CD4-positive, alpha-beta memory T cell (primary cell): ENCODE measurements at places on chromosomes 1 and 21. TPM values are rescaled to one million over a fixed set of nuclear protein-coding genes. Genes with fewer than 3 reads are reported as not detected.

The ALDH9A1 gene
- total RNA-seq: 47.1 TPM

- peaks cover 53% of the 10 kb centered on the region for H3K4me1 ChIP-seq
- H3K36me3 ChIP-seq: no peaks in the 10 kb centered on the region
- no peak for DNase-seq
- no peaks in the 10 kb centered on the region for H3K27me3 ChIP-seq
- no peak overlapping the region for H3K4me3 ChIP-seq
These were observed 2.4 kb upstream of the NFIA start for GRCh38 chr1:61079898-61080336.

GRCh38 chr1:222814536-222815439, at the start of gene DISP1:
DISP1 (plus strand) TSS chr1:222815039; CDS start chr1:222942824, 127,785 bp downstream.
- DNase-seq: peak; percentile 74
- no peaks in the 10 kb centered on the region for H3K36me3 ChIP-seq
- H3K4me1 ChIP-seq: peaks cover 18% of the 10 kb centered on the region
- no peaks in the 10 kb centered on the region for H3K27me3 ChIP-seq

GRCh38 chr1:44442791-44443190, 37.7 kb downstream of the RNF220 start:
- H3K36me3 ChIP-seq: no peaks in the 10 kb centered on the region
- H3K27ac ChIP-seq: no peak overlapping the region
- no peaks in the 10 kb centered on the region for H3K27me3 ChIP-seq
- DNase-seq: no peak
- H3K4me1 ChIP-seq: no peaks in the 10 kb centered on the region

DNA sequence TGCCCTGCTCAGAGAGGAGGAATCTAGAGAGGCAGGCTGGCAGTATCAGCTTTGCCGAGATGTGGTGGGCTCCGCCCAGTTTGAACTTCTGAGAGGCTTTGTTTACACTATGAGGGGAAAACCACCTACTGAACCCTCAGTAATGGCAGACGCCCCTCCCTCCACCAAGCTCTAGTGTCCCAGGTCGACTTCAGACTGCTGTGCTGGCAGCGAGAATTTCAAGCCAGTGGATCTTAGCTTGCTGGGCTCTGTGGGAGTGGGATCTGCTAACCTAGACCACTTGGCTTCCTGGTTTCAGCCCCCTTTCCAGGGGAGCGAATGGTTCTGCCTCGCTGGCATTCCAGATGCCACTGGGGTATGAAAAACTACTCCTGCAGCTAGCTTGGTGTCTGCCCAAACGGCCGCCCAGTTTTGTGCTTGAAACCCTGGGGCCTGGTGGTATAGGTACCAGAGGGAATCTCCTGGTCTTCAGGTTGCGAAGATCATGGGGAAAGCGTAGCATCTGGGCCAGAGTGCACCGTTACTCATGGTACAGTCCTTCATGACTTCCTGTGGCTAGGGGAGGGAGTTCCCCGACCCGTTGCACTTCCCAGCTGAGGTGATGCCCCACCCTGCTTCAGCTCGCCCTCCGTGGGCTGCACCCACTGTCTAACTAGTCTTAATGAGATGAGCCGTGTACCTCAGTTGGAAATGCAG, 43.6 kb downstream of the C21orf91 start:
- peak overlapping the region; percentile 48 for H3K4me3 ChIP-seq
- no peaks in the 10 kb centered on the region for H3K36me3 ChIP-seq
- H3K27ac ChIP-seq: peak overlapping the region; percentile 71
- H3K4me1 ChIP-seq: peaks cover 44% of the 10 kb centered on the region

The LRRC38 gene
- not detected for total RNA-seq

DNA sequence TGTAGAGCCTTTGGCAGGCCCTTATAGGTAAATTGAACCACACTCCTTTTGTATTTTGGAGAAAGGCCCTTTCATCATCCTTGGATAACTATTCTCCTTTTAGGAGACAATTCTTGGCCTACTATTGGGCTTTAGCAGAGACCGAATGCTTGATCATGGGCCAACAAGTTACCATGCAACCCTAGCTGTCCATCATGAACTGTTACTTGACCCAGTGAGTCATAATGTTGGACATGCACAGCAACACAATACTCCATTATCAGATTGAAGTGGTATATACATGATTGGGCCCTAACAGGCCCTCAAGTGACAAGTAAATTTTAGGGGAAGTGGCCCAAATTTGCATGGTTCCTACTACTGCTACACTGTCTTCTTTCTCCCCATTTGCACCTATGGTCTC, 84.4 kb downstream of the CATSPERE start:
- no peak overlapping the region for H3K4me3 ChIP-seq
- H3K27me3 ChIP-seq: no peaks in the 10 kb centered on the region
- no peak for DNase-seq
- no peaks in the 10 kb centered on the region for H3K4me1 ChIP-seq

The ADAMTS5 gene
- total RNA-seq: not detected

GRCh38 chr1:37561133-37562132, 4.7 kb downstream of the DNALI1 start:
- no peaks in the 10 kb centered on the region for H3K27me3 ChIP-seq
- no peak overlapping the region for H3K27ac ChIP-seq
- H3K4me1 ChIP-seq: no peaks in the 10 kb centered on the region
- no peak overlapping the region for H3K4me3 ChIP-seq

The CLEC20A gene
- not detected for total RNA-seq

DNA sequence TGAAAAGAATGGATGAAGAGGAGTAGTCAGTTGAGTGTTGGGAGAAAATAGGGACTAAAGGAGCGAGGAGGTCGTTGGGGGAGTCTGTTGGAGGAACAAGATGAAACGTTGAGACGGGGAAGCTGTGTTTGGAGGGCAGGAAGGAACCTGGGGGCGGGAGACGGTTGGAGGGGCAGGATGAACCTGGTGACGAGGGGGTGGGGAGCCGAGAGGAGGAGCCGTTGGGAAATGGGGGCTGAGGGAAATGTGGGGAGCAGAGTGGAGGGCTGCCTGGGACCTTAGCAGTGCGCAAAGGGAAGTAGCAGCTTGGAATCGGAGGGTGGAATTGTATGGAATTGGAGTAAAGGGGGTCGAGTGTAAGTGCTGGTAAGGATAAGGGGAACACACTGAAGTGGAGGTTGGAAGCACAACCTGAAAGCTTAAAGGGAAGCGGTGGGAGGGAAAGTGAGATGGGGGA, 630 bp downstream of the MTF2 start:
- peak overlapping the region; percentile 97 for H3K4me3 ChIP-seq
- DNase-seq: peak; percentile 37

DNA sequence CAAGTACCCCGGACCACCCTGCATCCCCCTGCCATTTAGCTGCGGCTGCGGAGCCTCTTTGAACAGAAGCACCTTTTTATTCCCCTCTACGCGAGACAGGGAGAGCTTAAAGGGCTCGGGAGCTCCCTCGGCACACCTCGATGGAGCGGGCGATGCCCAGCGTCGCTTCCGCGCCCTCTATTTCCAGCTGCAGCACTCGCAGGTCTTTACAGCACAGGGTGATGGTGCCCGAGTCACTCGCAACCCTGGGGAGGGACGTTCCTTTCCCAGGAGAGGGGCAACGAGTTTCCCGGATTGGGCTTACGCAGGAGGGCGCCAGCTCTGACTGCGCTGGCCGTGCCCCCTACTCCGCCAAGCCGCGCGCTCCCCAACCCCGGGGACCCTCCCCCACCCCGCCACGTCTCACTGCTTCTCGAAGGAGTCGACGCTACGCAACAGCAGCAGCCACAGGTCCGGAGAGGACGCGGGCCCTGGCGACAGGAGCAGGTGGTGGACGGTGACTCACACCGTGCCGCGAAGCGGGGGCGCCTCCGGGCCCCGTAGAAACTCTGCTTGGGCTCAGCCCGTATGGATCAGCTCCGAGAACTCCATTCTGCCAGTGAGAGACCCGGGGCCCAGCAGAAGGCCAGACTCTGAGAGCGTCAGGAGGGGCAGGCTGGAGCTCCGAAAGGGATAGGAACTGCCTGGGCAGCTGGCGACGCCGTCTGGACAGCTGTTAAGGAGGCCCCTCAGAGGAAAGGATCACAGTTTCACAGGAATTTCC, 5.8 kb upstream of the FAM167B start:
- H3K36me3 ChIP-seq: no peaks in the 10 kb centered on the region
- H3K27me3 ChIP-seq: no peaks in the 10 kb centered on the region
- DNase-seq: no peak
- peak overlapping the region; percentile 81 for H3K4me3 ChIP-seq

- H3K36me3 ChIP-seq: no peaks in the 10 kb centered on the region
- no peak overlapping the region for H3K4me3 ChIP-seq
- H3K27me3 ChIP-seq: no peaks in the 10 kb centered on the region
- no peaks in the 10 kb centered on the region for H3K4me1 ChIP-seq
- DNase-seq: no peak
These were observed 82.1 kb downstream of the DAB1 start for GRCh38 chr1:57341721-57342120.

- no peak overlapping the region for H3K4me3 ChIP-seq
- no peaks in the 10 kb centered on the region for H3K27me3 ChIP-seq
- H3K27ac ChIP-seq: no peak overlapping the region
These were observed 142.6 kb downstream of the AJAP1 start for GRCh38 chr1:4797016-4797410.

The EPS8L3 gene
- total RNA-seq: not detected

DNA sequence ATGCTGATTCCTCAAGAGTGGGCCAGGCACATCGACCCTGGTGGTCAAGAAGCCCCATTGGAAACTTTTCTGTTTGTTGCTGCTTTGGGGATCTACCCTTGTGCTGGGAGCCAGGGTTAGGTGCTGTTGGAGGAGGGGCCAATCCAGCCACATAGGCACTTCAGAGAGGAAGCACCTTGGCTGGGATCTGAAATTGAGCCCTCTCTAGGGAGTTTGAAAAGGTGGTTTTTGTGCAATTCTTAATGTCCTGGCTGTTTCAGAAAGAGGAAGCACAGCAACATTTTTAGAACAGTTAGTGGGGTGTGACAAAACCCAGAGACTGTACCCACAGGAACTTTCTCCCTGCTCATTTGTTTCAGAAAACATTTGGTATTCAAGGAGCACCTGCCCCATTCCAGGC, 17.2 kb upstream of the BEND5 start:
- H3K27me3 ChIP-seq: no peaks in the 10 kb centered on the region
- no peaks in the 10 kb centered on the region for H3K36me3 ChIP-seq
- H3K4me1 ChIP-seq: no peaks in the 10 kb centered on the region
- no peak for DNase-seq

The TRPM2 gene
- 1.7 TPM for total RNA-seq

DNA sequence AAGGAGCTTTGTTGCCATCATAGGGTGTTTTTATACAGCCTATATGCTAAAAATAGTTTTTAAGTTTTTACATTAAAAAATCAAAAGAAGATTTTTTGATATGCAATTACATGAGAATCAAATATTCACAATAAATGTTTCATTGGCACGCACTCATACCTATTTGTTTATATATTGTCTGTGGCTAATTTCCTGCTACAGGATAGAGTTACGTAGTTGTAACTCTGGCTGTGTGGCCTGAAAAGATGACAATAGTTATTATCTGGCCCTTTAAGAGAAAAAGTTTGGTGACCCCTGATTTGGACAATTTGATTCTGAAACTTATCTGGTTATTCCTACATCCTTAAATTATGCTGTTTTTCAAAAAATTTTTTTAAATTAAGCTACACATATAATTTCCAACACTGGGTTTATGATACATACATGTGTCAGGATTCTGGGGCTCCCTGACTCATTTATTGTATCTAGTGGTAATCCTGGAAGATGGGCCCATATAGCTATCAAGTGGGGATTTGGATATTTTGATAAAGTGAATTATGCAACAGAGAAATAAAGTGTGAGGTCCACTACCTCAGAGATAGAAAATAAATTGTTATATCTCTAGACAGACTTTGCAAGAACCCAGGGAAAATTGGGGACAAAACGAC, 370.2 kb upstream of the LYPLAL1 start:
- no peaks in the 10 kb centered on the region for H3K4me1 ChIP-seq
- no peaks in the 10 kb centered on the region for H3K27me3 ChIP-seq
- DNase-seq: no peak
- H3K36me3 ChIP-seq: no peaks in the 10 kb centered on the region

The STIL gene
- total RNA-seq: 2.6 TPM

DNA sequence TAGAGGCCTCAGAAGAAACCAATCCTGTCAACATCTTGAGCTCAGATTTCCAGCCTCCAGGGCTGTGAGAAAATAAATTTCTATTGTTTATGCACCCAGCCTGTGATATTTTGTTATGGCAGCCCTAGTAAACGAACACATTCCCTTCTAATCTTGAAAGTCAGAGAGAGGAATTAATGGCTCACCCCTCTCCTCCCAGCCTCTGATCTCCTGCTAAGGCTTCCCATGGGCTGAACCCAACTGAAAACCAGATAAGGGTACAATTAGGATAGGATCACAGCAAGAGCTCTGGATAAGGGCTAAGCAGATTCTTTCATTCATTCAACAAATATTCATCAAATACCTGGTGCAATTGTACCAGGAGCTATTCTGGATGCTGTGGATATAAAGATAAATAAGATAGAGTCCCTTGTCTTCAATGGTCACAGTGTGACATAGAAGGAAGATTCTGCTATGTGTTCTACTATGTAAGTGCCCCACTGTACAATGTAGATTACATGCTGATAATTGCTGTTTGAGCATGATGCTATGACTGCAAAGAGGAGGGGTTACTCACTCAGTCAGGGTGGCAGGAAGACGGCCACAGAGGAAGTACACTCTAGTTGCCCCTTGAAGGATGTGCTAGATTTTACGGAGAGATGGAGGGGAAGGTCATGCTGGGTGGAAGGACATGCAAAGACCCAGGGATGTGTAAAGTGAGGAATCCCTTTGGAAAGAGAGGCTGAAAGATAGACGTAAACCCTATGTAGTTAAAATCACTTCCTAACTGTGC, 203.3 kb upstream of the JUN start:
- H3K4me3 ChIP-seq: no peak overlapping the region
- peaks cover 11% of the 10 kb centered on the region for H3K4me1 ChIP-seq
- no peaks in the 10 kb centered on the region for H3K27me3 ChIP-seq
- H3K27ac ChIP-seq: no peak overlapping the region
- no peaks in the 10 kb centered on the region for H3K36me3 ChIP-seq

The AADACL4 gene
- total RNA-seq: not detected

GRCh38 chr1:59331686-59332620, 35.1 kb downstream of the FGGY start:
- no peaks in the 10 kb centered on the region for H3K27me3 ChIP-seq
- H3K4me3 ChIP-seq: no peak overlapping the region
- DNase-seq: no peak
- H3K4me1 ChIP-seq: peaks cover 18% of the 10 kb centered on the region

The PMF1 gene
- total RNA-seq: 40.2 TPM

DNA sequence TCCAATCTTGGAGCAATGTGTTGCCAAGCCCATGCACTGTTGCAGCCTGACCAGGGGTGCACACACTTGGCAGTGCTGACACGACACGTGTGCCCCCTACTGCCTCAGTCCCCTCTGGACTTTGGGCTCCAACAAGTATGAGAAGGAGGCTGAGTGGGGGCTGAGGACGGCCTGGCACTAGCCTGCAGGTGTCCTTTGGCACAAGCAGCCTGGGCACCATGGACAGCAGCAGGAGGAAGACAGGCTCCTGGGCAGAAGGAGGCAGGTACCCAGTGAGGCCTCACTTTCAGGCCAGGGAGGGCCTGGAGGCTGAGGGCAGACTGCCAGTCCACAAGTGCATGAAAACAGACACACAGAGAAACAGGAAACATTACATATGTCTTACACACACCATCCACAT, 1702.9 kb upstream of the B3GALT2 start:
- H3K36me3 ChIP-seq: no peaks in the 10 kb centered on the region
- H3K27ac ChIP-seq: no peak overlapping the region
- no peak overlapping the region for H3K4me3 ChIP-seq

- H3K4me3 ChIP-seq: no peak overlapping the region
- H3K27ac ChIP-seq: no peak overlapping the region
These were observed 286.4 kb downstream of the PTBP2 start for GRCh38 chr1:97007840-97008604.
